ENCODE measurements at places on chromosomes 11 and 22. TPM values are rescaled to one million over a fixed set of nuclear protein-coding genes. Genes with fewer than 3 reads are reported as not detected.

- no peak for DNase-seq
These were observed at the start of gene OR2AG2 for GRCh38 chr11:6771926-6772893. TSS of gene OR2AG2 (minus strand) at chr11:6771976. CDS start at chr11:6768957, 3,019 bp downstream.

DNA sequence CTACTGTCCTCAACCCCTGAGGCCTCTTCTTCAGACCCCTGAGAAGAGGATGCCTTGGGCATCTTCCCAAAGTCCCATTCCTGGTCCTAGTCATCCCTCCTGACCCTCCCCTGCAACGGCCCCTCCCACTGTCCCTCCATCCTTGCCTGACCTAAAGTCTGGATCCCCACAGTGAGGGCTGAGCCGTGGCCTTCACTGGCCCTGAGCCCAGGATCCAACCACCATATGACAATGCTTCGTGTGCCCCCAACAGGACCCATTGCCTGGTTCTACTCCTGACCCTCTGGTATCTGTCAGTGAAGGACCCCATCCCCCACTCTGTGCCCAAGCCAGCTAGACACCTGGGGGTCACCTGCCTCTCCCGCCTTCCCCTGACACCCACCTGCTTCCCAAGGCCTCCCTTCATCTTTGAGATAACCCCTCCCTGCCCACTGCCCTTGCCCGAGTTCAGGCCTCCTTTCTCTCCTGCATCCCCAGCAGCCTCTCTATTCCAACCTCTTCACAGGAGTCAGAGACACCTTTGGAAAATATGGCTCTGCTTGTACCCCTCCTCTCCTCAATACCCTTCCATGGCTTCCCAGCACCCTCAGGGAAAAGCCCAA lies 48.0 kb downstream of the LRRC32 start:
- DNase-seq, result no peak

DNA sequence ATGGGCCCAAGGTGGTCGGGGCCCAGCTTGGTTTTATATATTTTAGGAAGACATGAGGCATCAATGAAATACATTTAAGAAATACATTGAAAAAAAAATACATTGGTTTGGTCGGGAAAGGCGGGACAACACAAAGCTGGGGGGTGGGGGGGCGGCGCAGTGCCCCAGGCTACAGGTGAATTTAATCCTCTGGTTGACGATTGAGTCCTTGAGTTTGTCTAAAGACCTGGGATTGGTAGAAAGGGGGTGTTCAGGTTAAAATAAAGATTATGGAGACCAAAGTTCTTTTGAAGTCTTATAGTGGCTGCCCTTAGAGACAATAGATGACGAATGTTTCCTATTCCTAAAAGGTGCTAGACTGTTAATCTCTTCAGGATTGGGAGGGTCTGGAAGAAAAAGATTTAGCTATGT lies 3.1 kb downstream of the IFITM1 start:
- no peak for DNase-seq

DNA sequence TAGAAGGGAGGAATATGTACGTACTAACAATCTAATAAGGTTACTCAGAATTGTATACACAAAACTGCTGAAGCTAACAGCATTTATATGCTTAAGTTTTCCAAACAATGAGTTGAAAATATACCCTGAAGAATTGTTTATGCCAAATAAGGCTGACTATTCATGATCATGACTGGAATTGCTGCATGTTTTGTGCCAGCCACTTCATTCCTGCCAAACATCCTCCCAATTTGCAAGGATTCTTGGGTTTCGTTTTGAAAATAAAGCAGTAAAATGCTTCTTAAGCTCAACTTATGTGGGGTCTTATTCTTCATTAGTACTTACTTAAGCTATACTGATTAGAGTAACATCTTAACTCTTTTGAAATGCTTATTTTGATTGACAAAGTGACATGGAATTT lies 149.0 kb downstream of the SPON1 start:
- DNase-seq, result no peak

- DNase-seq, result no peak
These were observed 24.0 kb upstream of the PRR5 start for GRCh38 chr22:44677871-44678555.

The TEX54 gene
- total RNA-seq, result not detected

The TRIM66 gene
- total RNA-seq, result 16.2 TPM

The SYT7 gene
- total RNA-seq, result not detected

The SORL1 gene
- 139 TPM for total RNA-seq

The PTDSS2 gene
- total RNA-seq, result 23.6 TPM

The TRIM21 gene
- 46.9 TPM for total RNA-seq

The OR56A4 gene
- not detected for total RNA-seq
